ENCODE measurements at places on chromosomes 5 and 9.

- DNase-seq: peak; percentile 28
These were observed 78.2 kb upstream of the MAP3K1 start for GRCh38 chr5:56737002-56737621.

GRCh38 chr9:137739371-137740309 lies 120.8 kb downstream of the EHMT1 start:
- DNase-seq: no peak

DNA sequence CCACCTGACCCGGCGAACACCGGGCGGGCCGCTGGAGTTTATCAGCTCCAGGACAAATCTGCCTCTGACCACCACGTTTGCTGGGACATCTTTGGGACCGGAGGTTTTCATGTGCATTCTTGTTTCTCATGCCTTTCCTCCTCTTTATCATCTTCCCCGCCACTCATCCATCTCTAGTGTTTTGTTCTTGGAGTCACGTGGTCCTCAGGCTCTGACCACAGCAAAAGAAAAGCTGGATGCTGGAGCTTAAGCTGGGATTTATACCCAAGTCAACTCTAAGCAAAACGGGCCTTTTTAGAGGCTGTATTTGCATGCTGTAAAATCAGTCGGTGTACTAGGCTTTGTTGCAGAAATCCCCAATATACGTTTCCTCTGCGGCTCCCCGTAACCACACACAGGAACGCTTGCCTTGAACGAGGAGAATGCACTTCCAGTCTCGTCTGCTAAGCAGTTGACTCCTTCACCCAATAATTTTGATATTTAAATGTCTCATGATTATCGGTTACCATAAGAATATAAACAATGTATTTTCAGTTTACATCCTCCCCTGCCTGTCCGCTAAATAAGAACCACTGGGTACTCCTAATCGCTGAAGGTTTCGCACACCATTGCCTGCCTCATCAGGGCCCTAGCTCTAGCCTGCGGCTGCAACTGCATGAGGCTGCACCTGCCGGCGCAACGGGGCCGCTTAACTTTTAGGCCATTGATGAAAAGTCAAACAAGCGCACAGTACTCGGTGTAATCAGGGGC lies 560 bp upstream of the NDUFS6 start:
- DNase-seq: peak; percentile 58

GRCh38 chr9:92563116-92564100 lies 27.6 kb upstream of the ECM2 start:
- peak; percentile 12 for DNase-seq

- DNase-seq: no peak
These were observed 12.3 kb upstream of the OBP2A start for GRCh38 chr9:135533674-135534073.

- no peak for DNase-seq
These were observed 10.5 kb upstream of the JMY start for GRCh38 chr5:79225441-79225840.

DNA sequence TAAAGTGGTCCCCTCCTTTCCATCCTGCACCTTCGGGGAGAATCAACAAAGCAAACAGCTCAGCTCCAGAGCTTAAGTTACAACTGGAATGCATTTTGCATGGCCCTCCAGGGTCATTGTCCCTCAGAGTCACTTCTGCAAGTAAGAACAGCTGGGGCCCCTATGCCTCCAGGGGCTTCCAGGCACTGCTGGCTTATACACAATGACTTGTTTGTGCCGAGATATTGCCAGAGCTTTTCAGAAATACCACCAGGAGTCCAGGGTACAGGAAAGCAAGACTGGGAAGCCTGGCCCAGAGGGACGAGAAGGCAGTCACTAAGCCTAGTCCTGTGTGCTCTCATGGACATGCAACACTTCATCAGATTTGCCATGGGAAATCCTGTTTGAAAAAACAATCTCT lies 11.3 kb downstream of the FRMD3 start:
- DNase-seq: no peak

DNA sequence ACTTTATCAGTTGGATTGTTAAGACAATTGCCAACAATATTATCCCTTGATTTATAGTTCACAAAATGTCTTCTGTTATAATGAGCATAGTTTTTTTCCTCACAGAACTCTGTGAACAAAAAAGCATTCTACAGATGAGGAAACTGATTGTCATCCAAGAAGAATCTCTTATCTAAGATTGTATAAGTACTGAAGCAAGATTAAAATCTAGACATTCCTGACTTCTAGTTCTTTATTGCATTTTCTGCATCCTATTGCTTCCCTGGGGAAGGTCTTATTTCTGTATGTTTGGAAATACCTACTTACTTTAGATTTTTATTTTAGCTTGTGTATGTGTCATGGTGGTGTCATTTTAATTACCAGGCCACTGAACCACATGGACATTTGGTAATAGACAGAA lies 884.9 kb upstream of the WWC1 start:
- DNase-seq: no peak

- no peak for DNase-seq
These were observed 295.5 kb downstream of the IRX1 start for GRCh38 chr5:3891113-3891512.

DNA sequence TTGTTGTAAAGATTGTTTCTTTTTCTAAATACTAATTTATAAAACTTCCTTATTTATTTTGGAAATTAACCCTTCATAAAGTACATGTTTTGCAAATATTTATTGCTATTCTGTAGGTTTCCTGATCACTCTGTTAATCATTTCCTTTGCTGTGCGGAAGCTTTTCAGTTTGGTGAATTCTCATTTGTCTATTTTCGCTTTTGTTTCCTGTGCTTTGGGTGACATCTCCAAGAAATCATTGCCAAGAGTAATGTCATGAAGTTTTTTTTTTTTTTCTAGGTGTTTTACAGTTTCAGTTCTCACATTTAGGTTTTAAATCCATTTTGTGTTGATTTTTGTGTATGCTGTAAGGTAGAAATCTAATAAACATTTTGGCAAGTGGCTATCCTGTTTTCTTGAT lies 1899.8 kb upstream of the ACO1 start:
- no peak for DNase-seq

- DNase-seq: peak; percentile 1
These were observed 22.5 kb upstream of the ARL14EPL start for GRCh38 chr5:116009806-116010205.
